ENCODE measurements at places on chromosomes 11 and 22.
A peak's percentile ranks its signal among the peaks of the same experiment; 100 is the strongest.

DNA sequence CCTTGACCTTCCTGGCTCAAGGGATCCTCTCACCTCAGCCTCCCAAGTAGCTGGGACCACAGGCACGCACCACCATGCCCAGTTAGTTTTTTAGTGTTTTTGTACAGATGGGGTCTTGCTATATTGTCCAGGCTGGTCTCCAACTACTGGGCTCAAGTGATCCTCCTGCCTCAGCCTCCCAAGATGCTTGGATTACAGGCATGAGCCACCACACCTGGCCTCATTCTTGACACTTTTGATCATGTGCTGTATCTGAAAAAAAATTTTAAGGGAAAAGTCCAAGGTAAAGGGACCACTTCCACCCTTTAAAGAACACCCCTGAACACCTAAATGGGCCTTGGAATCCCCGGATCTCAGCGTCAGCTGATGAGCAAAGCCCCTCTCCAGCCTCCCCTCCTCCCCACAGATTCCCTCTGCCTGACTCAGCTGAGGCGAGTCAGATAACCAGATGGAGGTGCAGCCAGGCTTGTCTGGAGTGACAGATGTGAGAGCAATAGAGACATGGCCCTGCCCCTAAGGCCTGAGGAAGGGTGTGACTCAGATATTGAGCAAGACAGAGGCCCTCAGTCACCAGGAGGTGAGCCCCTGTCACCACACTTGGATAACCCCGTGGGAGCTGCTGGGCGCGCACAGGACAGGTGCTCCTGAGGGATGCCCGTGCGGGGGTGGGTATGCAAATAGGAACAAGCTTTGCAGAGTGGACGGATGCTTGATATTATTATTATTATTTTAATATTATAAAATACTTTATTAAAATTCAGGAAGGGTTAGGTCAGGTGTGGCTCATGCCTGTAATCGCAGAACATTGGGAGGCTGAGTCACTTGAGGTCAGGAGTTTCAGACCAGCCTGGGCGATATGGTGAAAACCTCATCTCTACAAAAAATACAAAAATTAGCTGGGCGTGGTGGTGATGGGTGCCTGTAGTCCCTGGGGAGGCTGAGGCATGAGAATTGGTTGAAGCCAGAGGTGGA lies 5.0 kb upstream of the CCDC88B start:
- peak; percentile 62 for DNase-seq

DNA sequence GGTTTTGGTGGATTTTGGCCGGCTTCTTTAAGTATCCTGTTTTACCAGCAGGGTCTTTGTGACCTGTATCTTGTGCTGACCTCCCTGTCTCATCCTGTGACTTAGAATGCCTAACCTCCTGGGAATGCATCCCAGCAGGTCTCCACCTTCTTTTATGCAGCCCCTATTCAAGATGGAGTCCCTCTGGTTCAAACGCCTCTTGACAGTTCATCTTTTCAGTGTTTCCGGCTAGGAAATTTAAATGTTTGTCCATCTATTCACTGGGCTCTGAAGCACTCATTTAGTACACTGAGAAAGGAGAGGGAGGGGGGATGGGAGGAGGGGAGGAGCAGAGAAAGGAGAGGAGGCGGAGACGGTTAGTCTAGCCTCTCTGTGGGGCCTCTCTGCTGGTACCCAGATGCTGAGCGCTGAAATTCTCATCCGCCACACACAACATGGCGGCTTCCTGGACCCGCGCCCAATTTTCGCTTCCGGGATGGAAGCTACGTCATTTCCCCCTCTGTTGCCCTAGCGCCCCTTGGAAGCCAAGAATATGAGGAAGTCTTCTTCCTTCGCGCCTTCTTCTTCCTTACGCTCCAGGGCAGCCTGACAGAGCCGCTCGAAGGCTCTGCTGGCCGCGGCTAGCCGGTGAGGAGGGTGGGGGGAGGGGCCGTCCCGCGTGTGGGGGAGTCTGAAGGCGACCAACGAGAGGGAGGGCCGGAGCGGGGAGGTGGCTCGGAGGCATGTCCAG lies 69.0 kb upstream of the SYT13 start:
- peak; percentile 77 for DNase-seq

DNA sequence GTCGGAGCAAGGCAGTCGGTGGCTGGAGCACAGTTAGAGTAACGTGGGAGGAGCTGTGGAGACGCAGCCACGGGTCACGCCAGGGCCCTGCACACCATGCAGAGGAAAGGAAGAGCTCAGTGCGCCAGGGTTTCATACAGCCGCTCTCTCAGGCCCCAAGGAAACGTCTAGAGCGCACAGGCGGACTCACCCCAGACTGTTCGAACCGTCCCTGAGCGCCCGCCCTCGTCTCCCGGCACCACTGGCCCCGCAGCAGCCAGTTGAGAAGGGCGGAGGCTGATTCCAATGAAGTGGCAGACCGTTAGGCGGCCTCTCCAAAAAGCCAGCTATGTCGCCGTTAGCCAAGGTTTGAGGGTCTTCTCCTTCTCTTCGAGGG lies 483 bp upstream of the HYLS1 start:
- no peak for DNase-seq

GRCh38 chr11:116892374-116892773 lies 55.0 kb upstream of the APOA1 start:
- no peak for DNase-seq

GRCh38 chr11:112533682-112534081 lies 273.0 kb upstream of the PLET1 start:
- DNase-seq = no peak

GRCh38 chr11:81220146-81220895 lies 1513.3 kb downstream of the FAM181B start:
- no peak for DNase-seq

DNA sequence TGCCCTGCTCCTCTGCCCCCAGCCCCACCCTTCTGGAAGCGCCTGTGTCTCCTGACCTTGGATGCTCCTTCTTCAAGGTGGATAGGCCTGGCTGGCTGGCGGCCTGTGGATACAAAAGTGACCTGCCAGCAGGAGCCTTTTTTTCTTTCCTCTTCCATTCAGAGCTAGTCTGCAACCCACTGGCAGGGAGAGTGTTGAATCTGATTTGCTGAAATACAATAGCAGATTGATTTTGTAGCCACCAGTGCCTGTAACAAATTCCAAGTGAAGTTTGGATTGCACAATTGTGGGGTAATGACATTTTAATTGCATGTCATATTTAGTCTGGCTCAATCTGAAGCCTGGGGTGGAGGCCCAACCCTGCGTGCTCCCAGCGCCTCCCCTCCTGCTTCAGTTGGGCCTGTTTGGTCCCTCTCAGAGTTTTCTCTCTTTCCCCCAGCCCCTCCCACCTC lies 97.2 kb downstream of the GRIK4 start:
- DNase-seq = no peak

GRCh38 chr11:117654281-117655255 lies 142.4 kb downstream of the DSCAML1 start:
- no peak for DNase-seq

GRCh38 chr11:8296872-8297271 lies 33.2 kb upstream of the LMO1 start:
- DNase-seq = no peak

DNA sequence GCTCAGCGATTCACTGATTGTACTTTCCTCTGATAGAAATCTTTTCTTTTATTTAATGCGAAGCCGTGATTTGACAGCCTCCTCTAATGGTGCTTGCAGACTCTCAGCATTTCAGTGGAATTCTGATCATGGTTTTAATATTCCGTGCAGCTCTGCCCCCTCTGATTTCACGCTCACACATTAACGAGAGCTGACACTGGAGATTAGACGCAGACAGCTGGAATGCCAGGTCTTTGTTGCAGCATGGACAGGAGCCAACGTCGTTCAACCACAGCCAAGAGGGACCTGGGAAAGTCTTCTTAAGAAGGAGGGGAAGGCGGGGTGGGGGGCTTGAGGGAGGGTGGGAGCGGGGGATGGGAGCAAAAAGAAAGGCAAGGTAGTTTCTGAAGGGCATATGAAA lies 186.4 kb downstream of the BLID start:
- DNase-seq = no peak

- no peak for DNase-seq
Observed at GRCh38 chr22:38497869-38498268, 8.2 kb downstream of the DDX17 start.

DNA sequence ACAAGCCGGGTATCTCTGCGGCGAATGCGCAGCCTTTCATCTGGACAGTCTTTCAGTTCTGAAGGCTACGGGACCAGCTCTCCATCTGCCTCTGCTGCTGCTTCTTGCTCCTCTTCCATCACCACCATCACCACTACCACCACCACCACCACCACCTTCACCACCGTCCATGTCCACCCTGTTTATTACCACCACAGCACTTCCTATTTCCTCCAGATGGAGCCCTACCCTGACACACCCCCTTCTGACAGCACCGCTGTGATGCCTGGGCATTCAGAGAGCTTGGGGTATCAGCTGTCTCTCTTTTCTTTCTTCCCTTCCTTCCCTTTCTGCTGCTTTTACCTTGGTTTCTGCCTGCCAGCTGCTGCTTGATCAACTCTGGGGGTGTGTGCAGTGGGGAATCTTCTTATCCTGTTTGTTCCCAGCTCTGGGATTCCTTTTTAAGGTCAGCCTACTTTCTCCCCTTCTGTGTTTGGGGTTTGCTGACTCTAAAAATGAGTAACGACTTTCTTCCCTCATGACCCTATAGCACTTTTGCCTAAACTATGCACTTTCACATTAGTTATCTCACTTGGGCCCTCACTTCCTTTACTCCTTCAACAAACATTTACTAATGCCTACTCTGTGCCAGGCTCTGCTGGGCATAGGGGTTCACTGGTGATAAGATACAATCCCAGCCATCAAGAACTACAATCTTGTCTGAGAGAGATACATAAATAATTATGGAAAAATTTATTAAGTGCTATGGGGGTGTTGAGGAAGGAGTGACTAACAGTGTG lies 7.8 kb upstream of the RRM1 start:
- DNase-seq = no peak

DNA sequence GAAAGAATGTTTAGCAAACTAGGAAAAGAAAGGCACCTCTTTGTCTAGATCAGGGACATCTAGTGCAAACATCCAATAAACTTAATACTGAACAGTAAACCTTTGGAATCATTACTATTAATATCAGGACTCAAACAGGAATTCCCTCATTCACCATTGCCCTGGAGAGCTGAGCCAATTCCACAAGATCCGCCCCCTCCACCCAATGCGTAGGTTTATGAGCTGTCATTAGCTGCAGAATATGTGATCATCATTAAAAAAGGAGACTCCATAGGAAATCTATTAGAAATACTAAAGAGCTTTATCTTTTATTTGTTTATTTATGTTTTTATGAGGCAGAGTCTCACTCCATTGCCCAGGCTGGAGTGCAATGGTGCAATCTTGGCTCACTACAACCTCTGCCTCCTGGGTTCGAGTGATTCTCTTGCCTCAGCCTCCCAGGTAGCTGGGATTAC lies 5.5 kb downstream of the IL17REL start:
- DNase-seq = no peak

DNA sequence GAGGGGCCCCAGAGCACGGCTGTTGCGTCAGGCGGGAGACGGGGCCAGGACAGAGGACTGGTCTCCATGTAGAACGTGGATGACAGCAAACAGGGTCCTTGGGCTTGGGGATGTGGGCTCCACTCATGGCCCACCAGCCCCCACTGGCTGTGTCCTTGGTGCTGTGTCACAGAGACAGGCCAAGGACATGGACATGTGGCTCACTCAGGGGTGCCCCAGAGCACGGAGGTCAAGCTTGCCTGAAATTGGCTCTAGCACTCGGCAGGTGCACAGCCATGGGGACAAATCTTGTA lies 14.4 kb downstream of the FADS2 start:
- DNase-seq = no peak

- no peak for DNase-seq
Observed at GRCh38 chr11:76193219-76193618, 13.1 kb downstream of the WNT11 start.

DNA sequence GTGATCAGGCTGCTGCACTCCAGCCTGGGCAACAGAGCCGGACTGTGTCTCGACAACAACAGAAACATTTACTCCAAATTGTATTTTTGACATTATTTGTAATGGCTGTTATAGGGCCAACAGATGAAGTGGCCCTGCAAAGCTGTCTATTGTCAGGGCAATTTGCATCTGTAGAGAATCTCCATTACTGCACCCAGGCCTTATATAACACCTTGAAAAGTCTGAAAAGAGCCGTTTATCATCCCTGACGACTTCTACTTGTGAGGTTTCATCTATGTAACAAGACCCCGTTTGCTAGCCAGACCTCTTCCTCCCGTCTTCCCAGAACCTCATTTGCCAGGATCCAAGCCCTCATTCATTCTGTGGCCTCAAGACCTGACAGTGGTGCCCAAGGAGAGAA lies 9.1 kb upstream of the CTTN start:
- no peak for DNase-seq

GRCh38 chr11:108774037-108774730 lies 109.3 kb downstream of the DDX10 start:
- no peak for DNase-seq

DNA sequence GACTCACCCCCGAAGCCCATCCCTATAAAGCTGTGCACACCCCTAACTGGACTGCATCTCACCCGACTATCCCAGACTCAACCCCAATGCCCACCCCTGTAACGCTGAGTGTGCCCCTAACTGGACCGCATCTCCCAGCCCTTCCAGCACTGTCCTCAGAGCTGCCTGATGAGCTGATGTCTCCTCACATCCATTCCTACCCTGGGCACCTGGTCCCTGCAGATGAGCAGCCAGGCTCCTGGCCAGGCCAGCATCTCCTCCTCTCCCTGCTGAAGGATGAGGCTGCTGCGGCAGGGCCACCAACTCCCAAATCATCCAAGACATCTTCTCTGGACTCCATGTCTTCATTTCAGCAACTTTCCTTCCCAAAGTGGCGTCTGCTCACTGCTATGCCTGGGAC lies 332.1 kb downstream of the CTTN start:
- no peak for DNase-seq

DNA sequence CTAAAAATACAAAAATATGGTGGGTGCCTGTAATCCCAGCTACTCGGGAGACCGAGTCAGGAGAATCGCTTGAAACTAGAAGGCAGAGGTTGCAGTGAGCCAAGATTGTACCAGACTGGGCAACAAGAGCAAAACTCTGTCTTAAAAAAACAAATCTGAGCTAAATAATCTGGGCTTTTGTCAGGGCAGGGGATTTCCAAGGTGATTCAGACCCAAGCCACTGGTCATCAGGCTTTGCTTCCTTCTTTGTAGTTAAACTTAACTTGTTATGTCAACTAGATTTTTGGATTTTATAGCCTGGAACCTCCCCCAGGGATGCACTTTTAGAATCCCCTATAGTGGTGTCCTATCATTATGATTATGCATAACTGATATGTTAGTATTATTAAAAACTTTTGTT lies 27.0 kb upstream of the SLC22A8 start:
- no peak for DNase-seq

DNA sequence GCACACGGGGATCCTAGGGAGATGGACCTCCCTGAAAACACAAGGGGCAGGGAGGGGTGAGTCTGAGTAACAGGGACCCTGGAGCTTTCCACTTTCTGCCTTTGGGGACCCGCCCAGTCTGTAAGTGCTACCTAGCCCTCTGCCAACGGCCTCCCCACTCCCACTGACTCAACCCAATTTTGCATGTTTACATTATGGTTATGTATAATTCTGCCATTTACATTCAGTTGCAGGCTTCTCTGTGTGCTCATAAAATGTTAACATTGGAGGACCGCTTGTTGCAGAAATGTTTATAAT lies 105.8 kb downstream of the DSCAML1 start:
- DNase-seq = no peak

- DNase-seq = no peak
Observed at GRCh38 chr11:133153031-133153430, 379.3 kb downstream of the OPCML start.
